Motor neuron (in vitro differentiated cells): ENCODE measurements at places on chromosomes 7 and 10.

DNA sequence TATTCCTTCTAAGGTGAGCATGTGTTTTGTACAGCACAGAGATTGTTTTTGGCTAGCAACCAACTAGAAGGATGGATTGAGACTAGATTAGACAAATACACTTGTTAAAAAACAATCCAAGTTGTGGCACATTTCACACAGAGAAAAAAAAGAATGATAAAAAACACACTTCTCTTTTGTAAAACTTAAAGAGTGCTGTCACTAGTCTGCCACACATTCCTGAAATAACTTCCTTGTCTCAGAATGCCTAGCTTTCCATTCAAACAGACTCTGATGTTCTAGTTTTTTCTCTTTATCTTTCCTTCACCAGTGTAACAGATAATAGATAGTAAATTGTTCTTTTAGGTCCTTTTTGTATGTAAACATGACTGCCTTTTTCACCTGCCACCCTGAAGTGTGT lies 11.4 kb downstream of the DLD start:
- no peak for ATAC-seq

GRCh38 chr10:47346581-47347302 lies 1.4 kb upstream of the RBP3 start:
- no peak for ATAC-seq

GRCh38 chr7:69781412-69781846 lies 183.2 kb downstream of the AUTS2 start:
- peak; percentile 54 for ATAC-seq

GRCh38 chr7:96380111-96380512 lies 58.2 kb upstream of the SLC25A13 start:
- no peak for ATAC-seq
